Stimulated activated CD4-positive, alpha-beta T cell treated with anti-CD3 and anti-CD28 coated beads, Interleukin-15, amount 100 ng/mL, for 1 hour (primary cell): ENCODE measurements at places on chromosomes 2 and 18.

GRCh38 chr2:233907627-233908026 is 9.5 kb upstream of the TRPM8 start:
- no peak for DNase-seq

DNA sequence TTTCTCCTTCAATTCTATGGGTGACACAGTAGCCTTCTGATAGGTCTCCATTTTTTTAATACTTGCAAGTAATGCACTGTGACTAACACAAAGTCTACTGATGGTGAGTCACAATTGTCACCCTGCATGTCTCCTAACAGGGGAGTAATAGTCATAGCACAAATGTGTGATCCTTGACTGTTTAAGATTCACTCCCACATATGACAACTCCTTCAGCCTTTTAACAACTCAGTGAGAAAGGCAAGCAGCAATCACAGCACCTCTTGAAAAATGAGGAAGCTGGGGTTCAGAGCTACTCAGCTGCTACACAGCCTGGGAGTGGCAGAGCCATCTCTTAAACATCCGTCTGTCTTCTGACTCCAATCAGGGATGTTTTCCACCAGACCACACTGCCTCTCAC is 63.8 kb downstream of the EHD3 start:
- no peak for DNase-seq

- DNase-seq: no peak
Measured at GRCh38 chr2:221262651-221263050, 309.5 kb downstream of the EPHA4 start.

DNA sequence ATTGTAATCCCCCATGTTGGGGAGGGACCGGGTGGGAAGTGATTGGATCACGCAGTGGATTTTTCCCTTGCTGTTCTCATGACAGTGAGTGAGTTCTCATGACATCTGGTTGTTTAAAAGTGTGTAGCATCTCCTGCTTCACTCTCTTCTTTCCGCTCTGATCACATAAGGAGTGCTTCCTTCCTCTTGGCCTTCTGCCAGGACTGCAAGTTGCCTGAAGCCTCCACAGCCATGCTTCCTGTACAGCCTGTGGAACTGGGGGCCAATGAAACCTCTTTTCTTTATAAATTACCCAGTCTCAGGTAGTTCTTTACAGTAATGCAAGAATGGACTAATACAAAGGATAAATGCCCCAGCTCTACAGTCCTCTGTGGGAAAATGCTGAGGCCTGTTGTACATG is 437.5 kb upstream of the NXPH2 start:
- DNase-seq: no peak

- DNase-seq: no peak
Measured at GRCh38 chr2:57373530-57373929, 673.1 kb upstream of the VRK2 start.
